ENCODE measurements at places on chromosomes 4 and X.
A peak's percentile ranks its signal among the peaks of the same experiment; 100 is the strongest.

- peak; percentile 1 for DNase-seq
Observed at GRCh38 chr4:53431052-53431451, 53.6 kb downstream of the FIP1L1 start.

GRCh38 chrX:68902706-68903504 is 74.1 kb downstream of the EFNB1 start:
- DNase-seq: no peak

- DNase-seq: no peak
Observed at GRCh38 chr4:88320224-88320779, 35.9 kb upstream of the PPM1K start.

- no peak for DNase-seq
Observed at GRCh38 chr4:182301736-182302135, 58.5 kb downstream of the TENM3 start.

DNA sequence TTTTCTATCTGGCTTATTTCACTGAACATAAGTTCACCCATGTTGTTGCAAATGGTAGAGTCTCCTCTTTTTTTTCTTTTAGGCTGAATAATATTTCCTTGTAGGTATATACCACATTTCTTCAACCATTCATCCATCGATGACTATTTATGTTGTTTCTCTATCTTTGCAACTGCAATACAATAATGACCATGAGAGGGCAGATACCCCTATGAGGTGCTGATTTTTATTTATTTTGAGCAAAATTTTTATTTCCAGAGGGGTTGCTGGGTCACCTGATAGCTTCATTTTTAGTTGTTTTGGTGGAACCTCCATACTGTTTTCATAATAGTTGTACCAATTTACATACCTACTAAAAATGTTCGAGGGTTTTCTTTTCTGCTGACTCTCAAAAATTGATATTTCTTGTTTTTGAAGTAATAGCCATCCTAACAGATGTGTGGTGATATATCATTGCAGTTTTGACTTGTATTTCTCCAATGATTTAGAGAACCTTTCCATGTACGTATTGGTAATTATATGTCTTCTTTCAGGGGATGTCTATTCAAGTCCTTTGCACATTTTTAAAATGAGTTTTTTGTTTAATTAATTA is 1697.0 kb downstream of the PCDH7 start:
- no peak for DNase-seq

- DNase-seq: no peak
Observed at GRCh38 chrX:120718969-120719368, 89.1 kb upstream of the C1GALT1C1 start.

GRCh38 chr4:15037923-15038541 is 35.8 kb downstream of the CPEB2 start:
- DNase-seq: no peak

DNA sequence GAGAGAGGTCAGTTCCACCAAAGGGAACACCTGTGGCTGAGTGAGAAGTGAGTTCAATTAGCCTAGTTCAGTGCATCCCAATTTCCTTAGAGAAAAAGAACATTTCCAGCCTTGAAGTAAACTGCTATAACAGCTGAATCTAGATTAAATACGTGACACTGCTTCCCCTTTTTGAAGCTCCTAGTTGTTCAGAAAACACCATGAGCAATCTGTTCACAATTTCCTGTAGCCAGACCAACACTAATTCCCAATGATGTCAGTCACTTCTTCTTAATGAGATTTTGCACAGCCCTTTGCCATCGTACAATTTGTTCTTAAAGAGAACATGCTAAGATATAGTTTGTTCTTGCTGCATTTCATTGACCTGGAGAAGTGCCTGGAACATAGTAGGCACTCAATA is 144.6 kb upstream of the EDNRA start:
- no peak for DNase-seq

GRCh38 chr4:109943745-109944144 is 31.1 kb downstream of the EGF start:
- no peak for DNase-seq

- no peak for DNase-seq
Observed at GRCh38 chrX:13195340-13195739, 124.5 kb downstream of the ATXN3L start.

GRCh38 chr4:144799486-144799885 is 153.5 kb downstream of the HHIP start:
- DNase-seq: no peak

DNA sequence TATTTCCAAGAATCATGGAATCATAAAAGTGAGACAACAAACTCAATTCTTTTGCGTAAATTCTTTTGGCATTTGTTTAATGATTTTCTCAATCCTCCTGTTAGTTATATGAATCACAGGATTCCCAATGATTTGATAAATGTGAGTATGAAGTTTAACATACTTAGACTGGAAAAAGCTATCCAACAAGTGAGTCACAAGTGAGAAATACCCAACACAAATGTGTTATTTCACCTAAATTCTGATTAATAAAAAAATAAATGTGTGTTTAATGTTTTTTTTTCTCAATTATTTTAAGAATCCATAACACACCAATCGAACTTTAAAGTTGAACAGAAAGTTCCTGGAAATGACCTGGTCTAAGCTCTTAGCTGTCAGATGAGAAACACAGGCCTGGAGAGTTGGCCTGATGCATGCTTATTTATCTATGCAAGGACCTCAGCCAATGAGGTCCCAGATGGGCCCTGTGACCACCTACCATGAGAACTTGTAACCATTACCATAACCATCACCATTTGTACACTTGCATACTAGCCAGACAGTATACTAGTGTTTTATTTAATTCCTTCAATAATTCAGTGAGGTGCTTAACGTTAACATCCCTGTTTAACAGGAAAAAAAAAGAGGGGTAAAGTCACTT is 386.7 kb downstream of the SPRY1 start:
- no peak for DNase-seq

DNA sequence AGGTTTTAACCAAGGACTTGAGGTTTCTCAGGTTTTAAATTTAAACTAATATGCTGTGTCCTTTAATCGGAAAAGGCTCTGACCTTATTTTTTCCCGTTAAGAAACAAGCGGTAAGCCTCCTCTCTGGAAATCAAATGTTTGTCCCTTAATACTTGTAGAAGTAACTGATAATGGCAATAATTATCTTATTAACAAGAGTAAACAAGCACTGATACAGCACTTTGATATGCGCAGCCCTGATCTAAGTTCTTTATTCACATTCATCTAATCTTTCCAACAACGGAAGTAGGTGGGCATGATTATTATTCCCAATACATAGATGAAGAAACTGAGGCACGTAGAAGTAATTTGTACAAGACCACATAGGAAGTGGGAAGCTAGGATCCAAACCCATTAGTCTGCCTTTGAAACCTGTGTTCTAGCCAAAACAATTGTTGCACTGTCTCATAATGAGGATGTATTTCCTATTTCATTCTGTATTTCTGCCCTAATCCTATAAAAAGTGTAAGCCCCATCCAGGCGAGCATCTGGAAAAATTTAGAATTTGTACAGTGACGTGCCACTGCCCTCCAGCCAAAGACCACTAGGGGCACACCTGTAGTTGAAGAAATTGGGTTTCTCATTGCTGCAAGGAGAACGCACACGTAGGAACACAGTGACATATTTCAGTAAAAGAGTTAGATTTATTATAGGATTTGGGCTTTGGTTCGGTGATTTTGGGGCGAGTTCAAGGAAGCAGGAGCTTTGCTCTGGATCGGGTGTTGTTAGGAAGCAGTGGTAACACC is 606 bp downstream of the CXorf58 start:
- no peak for DNase-seq

- DNase-seq: no peak
Observed at GRCh38 chr4:138204507-138204906, 37.6 kb downstream of the SLC7A11 start.

Measured in CD4-positive, alpha-beta T cell treated with Interleukin-21 for 1 hour (primary cell).